Kidney epithelial cell (primary cell): ENCODE measurements at places on chromosomes 6 and 20. TPM values are rescaled to one million over a fixed set of nuclear protein-coding genes. Genes with fewer than 3 reads are reported as not detected.

DNA sequence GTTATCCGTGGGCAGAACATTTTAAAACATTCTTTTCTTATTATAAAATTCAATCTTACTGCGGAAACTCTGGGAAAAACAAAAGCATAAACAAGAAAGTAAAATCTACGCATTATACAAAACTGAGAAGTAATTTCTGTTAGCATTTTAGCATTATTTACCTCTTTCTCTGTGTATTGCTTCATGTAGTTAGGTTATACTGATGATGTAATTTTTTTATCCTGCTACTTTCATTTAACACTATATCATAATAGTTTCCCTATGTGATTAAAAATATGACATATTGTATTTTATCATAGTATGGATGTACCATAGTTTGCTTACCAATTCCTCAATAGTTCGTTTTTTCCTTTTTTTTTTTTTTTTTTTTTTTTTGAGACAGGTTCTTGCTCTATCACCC is 4.2 kb upstream of the GCNT2 start:
- no peak for DNase-seq

DNA sequence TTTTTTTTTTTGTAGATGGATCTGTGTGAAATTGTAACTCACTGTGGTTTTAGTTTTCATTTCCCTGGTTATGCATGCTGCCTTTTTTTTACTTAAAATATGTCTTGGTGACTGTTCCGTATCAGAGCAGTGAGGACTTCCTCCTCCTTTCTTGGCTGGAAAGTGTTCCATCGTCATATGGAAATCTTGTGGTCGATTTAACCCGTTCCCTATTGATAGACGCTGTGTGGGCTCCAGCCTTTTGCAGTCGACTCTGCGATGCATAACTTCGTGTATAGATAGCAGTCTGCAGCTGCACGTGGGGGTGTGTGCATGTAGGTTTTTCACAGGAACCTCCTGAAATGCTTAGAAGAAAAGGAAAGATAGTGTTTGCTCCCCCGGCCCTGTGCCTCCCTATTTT is 28.1 kb upstream of the PNPLA1 start:
- no peak for DNase-seq

GRCh38 chr20:36736451-36737182 is 9.3 kb downstream of the NDRG3 start:
- DNase-seq, result no peak

GRCh38 chr6:124524491-124525200 is 437.6 kb upstream of the RNF217 start:
- no peak for DNase-seq

DNA sequence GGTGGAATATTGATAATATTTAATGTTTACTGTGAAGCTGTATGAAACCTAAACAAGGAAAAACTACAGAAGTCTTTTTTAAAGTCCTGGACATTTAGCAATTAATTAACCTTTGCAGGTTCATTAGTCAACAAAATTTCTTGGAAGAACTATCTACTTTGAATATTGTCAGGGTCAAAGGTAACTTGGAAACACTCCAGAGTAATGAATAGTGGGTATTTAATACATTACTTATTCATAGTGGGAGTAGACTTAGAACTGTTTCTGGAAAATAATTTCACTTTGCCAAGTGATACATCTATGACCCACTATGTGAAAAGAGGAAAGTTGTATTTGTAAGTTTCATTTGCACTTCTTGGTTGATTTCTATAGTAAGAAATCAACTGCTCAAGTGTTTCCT is 319.1 kb downstream of the TFAP2B start:
- DNase-seq, result no peak

DNA sequence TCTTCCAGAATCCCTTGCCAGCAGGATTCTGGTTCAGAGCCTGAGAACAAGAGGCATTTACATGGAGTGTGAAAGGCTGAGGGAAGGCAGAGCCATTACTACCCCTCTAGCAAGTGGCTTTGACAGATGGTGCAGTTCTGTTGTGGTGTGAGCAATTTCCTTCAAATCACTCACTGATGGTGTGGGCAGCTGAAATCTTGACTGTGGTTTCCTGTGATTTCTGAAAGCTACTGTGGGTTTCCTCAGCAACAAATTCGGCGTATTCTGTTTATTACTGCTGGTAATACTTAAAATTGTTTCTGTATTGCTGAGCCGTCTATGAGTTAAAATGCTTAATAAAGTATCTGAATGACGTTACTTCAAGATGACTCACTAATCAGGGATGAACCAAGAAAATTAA is 181.5 kb upstream of the TCF21 start:
- DNase-seq, result no peak

The GNAS-AS1 gene
- 0.07 and 1.3 TPM in 2 replicates for total RNA-seq

The LGSN gene
- total RNA-seq, result not detected in 2 replicates

The SLC16A10 gene
- 1.0 and 1.4 TPM in 2 replicates for total RNA-seq

The TGM3 gene
- total RNA-seq, result not detected in 2 replicates

The GRIK2 gene
- 0.13 and 5.5 TPM in 2 replicates for total RNA-seq
